ENCODE measurements at places on chromosomes 11 and 22.

GRCh38 chr11:22670830-22671229 lies 4.4 kb downstream of the GAS2 start:
- no peak for DNase-seq

DNA sequence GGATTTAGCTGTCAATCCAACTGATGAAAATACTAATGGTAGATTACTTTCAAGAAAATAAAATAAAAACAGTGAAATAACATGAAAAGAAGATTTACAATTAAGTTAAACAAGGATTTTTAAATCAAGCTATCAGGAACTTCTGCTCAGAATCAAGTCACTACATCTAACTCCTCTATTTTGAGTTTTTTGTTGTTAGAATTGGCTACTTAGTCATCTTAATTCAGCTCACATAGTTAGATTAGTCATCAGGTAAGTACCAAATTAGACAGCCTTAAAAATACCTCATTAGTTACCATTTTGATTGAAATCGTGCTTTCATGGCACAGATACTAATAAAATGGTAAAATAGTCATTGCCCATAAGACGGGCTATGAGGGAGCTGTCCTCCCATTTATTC lies 35.8 kb downstream of the BTG4 start:
- DNase-seq = no peak

GRCh38 chr11:111573821-111574249 lies 28.4 kb upstream of the SIK2 start:
- no peak for DNase-seq

DNA sequence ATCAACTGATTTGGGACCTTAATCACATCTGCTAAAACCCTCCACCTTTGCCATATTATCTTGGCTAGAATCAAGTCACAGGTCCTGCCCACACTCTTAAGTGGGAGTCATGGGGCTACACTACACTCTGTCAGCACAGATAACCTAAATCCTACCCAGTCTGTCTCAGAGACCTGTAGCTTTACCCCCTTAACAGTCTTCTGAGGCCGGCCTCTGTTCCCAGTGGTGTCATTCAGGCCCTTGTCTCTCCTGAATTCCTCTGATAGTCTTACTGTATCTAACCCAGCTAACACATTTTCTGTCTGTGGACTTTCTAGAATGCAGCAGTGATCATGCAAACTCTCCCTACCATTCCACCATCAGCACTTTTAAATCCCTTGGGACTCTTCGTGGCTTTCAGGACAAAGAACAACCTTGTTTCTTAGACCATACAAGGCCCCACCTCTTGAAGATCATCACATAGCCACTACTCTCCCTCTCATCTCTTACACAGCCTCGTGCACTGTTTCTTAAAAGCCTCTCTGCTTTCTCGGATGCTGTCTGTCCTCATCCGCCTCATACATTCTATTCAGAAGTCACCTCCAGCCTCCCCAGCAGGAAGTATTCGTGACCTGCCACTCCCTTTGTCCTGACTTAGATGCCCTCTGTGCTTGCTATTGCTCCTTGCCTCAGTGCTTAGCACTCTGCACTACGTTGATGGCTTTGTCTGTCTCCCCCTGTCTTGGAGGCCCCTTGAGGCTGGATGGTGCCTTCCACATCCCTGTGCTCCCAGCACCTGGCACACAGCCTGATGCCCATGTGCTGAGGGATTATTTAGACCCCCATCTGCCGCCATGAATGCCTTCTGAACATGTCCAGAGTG lies 57.9 kb downstream of the PANX1 start:
- DNase-seq = no peak

DNA sequence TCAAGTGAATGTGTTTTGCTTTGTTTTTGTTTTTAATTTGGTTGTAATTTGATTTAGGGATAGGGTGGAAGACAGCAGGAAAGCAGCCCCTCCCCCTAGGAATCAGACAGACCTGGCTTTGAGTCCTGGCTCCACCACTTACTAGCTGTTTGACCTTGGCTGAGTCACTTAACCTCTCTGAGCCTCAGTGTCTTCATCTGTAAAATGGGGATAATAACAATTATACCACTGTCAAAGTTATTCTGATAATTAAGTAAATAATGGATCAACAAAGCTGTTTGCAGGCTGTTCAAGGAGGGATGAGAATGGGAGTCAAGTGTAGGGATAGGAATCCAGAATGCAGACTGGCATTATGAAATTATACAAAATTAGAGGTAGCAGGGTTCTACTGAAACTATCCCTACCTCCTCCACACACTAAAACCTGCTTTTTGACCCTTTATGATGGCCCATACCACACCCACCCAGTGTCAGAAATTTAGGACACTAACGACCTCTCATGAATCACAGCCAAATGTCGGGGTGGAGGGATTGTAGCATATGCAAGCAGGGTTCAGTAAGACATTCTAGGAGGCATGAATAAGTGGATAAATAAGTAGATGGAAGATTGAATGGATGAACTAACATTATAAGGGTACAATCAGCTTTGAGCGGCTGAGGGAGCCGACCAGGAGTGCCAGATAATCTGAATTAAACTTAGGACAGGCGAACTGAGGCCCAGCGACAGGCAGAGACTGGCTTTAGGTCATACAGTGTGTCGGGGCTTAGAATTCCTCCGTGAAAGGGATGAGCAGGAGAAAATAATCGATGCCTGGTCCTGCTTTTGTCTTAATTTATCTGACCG lies 974 bp downstream of the ANAPC15 start:
- DNase-seq = no peak

- DNase-seq = no peak
These were observed 230.7 kb downstream of the KCNA4 start for GRCh38 chr11:29786092-29786491.

DNA sequence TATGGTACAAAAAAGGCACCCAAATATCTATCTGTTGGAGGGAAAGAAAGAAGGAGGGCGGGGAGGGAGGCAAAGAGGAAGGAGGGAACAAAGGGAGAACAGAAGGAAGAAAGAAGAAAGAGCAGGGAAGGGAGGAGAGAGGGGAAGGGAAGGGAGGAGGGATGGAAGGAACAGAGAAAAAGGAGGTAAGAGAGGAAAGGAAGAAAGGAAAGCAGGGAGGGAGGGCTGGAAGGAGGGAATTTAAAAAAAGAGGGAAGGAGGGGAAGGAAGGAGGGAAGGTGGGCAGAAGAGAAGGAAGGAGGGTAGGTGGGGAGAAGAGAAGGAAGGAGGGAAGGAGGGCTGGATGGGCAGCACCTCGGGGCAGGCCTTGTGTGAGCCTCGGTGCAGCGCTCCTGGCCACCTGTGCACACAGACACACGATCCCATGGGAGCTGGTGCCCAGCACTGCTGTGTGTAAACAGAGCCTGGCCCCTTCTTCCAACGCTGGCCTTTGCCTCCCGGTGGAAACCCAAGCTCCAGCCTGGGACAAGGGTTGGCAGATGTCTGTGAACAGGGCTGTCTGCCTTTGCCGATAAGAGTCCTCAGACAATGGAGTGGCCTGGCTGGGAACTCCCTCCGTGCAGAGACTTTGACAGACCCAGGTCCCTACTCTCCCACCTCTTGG lies 23.2 kb downstream of the SMIM38 start:
- DNase-seq = no peak

DNA sequence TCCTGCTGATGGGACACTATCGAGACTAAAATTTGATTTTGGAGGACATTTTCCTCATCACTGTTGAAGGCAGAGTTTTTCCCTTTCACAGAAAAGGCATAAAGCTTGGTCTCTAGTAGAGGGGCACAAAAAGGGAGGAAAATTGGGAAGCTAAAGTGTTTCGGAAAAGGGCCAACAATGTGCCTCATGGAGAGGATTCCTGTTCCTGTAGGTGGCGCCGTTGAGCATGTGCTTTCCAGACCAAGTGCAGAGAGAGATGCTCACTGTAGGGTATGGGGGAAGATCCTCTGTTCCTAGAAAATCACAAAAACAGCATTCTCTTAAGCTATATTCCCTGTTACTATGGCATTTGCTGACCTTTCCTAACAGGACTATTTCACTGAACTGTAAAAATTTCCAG lies 18.4 kb upstream of the OR4C5 start:
- no peak for DNase-seq

GRCh38 chr11:118175993-118176777 lies at the start of gene SCN2B:
Gene SCN2B, minus strand, starts transcription at chr11:118176639. Its CDS starts 208 bp downstream, at chr11:118176431.
- no peak for DNase-seq

- no peak for DNase-seq
These were observed 94.9 kb downstream of the ZBTB16 start for GRCh38 chr11:114154271-114155047.

DNA sequence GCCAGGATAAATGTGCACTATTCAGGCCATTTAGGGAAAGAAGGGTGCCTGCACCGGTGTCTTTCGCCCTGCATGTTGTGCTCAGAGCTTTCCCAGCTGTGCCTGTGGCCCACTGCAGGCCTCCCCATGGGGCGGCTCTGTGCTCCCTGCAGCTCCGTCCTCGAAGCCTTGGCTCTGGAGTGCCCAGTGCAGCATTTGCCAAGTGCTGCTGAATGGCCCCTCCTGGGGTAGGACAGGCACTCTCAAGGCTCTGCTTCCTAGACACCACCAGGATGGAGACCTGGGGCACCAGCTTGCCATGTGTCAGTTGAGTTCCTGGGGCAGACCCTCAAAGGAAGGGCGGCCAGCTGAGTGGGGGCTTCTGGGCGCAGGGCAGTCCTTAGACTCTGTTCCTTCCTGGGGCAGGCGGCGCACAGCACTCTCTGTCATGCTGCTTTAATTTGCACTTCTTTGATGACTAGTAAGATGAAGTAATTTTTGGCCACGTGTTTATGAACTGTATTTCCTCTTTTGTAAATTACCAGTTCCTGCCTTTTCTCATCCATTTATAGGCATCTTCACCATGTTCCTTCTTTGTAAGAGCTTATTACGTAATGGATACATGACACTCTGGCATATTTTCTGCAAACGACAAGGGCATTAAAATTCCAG lies 32.1 kb upstream of the GNB1L start:
- DNase-seq = no peak

DNA sequence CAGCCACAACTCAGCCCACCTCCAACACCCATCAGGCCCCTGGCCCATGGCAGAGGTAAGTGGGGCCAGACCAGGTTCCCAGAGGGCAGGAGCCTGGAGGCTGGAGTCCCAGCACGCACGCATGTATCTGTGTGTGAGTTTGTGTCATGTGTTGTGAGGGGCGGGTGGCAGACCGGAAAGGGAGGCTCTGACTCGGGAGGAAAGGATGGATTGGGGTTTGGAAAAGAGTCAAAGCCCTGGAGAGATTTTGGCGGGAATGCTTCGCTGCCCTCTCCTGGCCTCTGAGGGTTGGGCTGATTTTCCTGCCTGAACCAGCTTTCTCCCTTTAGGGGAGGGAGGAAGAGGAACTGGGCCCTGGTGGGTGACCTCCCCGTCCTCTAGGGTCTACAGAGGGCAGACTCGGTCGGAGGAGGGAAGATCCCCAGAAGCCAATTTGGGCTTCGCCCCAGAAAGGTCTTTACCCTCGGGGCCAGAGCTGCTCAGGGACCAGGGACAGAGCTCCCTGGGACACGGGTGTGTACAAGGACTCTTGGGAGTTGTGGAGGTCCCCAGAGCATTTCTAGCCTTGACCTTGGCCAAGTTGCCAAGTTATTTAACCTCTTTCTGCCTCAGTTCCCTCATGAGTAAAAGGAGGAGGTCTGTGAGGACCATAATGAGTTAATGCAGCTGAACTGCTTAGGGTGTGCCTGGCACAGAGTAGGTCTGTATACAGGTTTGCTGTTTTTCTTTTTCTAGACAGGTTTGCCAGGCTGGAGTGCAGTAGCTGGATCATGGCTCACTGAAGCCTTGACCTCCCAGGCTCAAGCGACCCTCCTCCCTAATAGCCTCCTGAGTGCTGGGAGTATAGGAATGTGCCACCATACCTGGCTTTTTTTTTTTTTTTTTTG lies 6.9 kb downstream of the C11orf68 start:
- DNase-seq = no peak

DNA sequence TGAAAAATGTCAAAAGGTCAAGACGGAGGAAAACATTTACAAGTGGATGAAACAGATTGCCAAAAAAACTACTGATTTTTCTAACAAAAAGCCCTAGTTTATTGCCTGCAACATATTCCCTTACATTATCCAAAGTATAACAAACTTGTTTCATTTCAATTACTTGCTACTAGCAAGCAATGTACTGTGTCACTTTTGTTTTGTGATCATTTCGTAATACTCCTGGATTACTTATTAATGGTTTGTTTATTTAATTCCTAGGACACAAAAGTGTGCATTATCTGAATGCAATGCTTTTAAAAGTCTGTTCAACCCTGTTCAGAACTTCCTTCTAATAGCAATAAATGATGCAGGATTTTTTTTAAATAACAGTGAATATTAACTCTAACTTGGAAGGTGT lies 50.9 kb downstream of the CCDC34 start:
- no peak for DNase-seq

DNA sequence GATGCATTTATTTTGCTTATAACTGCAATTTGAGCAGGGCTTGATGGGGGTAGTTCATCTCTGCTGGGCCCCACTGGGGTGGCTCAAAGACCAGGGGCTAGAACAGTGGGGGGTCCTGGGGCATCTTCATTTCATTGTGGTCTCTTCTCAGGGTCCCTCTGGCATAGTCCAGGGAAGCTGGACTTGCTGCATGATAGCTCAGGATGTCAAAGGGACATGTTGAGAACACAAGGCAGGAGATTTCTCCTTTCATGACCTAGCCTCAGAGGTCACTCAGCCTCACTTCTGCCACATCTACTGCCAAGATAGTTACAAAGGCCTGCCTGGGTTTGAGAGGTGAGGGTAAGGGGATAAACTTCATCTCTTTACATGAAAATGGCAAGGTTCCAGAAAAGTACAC lies 89.5 kb downstream of the CWC15 start:
- no peak for DNase-seq

DNA sequence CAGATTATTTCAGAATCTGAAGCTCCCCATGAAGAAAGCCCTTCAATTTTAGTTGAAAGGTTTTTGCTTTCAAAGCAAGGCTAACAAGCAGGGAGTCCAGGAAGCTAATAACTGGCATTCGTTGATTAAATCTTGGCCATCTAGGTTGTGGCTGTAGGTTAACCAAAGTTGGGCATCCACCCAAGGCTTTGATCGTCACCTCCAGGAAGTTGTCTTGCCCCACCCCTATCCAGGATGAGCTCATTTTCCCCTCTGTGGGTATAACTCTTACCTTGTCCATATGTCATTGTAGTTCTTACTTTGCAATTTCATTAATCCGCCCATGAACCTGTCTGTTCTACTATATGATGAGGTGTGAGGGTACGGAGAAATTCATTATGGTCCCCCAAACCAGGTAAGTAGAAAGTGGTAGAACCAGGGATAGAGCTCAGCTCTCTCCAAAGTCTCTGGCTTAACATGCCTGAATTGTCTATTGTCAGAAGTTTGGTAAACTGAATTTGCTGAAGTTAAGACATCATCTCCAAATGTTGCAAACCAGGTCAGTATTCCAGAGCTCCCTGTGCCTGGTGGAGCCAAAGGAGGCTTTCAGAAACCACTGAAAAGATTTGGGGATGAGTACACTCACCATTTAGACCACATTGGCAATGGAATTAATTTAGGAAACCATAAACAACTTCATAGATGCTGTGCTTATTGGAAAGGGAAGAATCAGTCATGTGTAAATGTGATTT lies 97.1 kb downstream of the CD44 start:
- DNase-seq = peak; percentile 77
